NCI-H1417 (cell line): ENCODE measurements at places on chromosomes 3 and 15.

DNA sequence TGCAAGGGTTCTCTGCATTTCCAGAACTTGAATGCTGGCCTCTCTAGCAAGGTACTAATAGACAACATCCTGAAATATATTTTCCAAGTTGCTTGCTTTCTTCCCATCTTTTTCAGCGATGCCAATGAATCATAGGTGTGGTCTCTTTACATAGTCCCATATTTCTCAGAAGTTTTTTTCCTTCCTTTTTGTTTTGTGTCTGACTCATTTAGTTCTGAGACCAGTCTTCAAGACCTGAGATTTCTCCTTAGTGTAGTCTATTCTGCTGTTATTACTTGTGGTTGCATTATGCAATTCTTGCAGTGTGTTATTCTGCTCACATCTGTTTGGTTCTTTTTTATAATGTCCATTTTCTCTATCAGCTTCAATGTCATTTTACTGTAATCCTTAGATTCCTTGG, 1265.0 kb upstream of the ALCAM start:
- DNase-seq: no peak

GRCh38 chr15:52334491-52335160, 39.0 kb upstream of the MYO5C start:
- no peak for DNase-seq

GRCh38 chr3:139935866-139936817, 1.2 kb downstream of the CLSTN2 start:
- peak; percentile 34 for DNase-seq

GRCh38 chr15:63362196-63362595, 19.4 kb downstream of the CA12 start:
- no peak for DNase-seq
